ENCODE measurements at places on chromosomes 11 and 22. TPM values are rescaled to one million over a fixed set of nuclear protein-coding genes. Genes with fewer than 3 reads are reported as not detected.
A peak's percentile ranks its signal among the peaks of the same experiment; 100 is the strongest.

GRCh38 chr11:74306435-74307175 is 4.8 kb downstream of the P4HA3 start:
- DNase-seq = no peak

The OR52I2 gene
- total RNA-seq = not detected

DNA sequence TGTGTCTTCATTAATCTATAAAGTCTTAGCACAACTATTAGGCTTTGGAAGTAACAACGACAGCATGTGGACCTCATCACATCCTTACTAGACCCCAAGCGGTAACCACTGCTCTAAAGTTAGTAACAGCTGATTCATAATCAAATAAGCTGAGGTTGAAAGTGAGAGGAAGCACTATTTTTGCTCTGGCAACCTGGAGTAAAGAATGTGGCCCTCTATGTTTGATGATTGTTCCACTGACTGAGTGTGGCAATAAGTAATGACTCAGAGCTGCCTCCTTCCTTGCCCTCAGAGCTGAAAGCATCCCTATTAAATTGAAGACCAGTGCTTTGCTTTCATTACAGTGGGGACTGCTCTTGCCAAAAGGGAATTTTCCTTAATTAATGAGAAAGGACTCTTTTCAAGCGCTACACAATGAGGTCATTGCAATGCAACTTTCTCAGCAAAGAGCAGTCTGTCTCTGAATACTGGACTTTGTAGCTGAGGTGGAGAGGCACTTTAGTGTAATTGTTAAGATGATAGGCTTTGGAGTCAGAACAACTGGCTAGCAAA is 906.1 kb upstream of the RAG2 start:
- DNase-seq = no peak

GRCh38 chr11:17989306-17989705 is 23.5 kb downstream of the SERGEF start:
- no peak for DNase-seq

- DNase-seq = no peak
Observed at GRCh38 chr11:45647786-45648185, 17.6 kb downstream of the CHST1 start.

DNA sequence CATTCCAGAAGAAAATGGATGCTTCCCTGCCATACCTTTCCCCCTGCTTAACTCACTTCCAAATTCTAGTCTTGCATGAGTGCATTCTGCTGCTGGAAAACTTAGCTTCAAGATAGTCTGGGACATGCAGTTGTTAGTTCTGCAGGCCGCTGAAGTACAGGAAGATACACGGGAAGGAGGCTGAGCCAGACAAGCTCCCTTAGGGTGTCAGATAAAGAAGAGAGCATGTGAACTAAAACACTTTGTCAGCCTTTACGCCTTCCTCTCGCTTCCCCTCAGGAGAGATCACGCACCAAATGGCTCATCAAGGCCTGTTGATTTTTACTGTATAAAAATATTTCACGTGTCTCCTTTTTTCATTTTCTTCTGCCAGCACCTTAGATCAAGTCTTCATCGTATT is 420.7 kb downstream of the INSC start:
- DNase-seq = no peak

DNA sequence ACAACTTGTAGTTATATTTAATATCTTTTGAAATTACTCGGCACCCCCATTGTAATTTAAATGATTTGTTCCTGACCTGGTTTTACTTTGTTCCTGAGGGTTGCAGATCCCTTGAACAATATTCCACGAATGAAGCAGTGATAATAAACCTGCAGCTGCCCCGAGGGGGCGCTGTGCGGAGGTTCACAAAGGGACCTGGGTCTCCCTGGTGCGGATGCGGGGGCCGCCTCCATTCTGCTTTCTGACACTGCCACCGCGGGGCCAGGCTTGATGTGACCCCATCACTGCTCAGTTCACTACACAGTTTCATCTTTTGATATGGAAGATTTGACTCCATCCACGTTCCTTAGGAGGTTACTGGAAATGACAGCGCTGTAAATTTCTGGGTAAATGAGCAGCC is 62.9 kb upstream of the PRODH start:
- no peak for DNase-seq

The TRIM6 gene
- 4.2 TPM for total RNA-seq

The OR51I1 gene
- total RNA-seq = not detected

DNA sequence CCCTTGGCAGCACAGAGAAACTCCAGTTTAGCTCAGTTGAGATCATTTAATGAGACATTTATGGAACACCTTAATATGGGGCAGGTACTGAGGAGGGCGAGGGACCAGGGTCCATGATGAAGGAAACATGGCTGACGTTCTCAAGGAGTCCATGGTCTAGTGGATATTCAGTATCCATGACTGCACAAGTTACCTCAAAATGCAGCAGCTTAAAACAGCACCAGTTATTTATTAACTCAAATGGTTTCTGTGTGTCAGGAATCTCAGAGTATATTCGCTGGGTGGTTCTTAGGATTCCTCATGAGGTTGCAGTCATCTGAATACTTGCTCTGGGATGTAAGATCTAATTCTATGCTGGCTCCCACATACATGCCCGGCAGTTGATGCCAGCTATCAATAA is 346.8 kb downstream of the LARGE1 start:
- DNase-seq = no peak

- no peak for DNase-seq
Observed at GRCh38 chr11:111632516-111633220, 30.4 kb downstream of the SIK2 start.

DNA sequence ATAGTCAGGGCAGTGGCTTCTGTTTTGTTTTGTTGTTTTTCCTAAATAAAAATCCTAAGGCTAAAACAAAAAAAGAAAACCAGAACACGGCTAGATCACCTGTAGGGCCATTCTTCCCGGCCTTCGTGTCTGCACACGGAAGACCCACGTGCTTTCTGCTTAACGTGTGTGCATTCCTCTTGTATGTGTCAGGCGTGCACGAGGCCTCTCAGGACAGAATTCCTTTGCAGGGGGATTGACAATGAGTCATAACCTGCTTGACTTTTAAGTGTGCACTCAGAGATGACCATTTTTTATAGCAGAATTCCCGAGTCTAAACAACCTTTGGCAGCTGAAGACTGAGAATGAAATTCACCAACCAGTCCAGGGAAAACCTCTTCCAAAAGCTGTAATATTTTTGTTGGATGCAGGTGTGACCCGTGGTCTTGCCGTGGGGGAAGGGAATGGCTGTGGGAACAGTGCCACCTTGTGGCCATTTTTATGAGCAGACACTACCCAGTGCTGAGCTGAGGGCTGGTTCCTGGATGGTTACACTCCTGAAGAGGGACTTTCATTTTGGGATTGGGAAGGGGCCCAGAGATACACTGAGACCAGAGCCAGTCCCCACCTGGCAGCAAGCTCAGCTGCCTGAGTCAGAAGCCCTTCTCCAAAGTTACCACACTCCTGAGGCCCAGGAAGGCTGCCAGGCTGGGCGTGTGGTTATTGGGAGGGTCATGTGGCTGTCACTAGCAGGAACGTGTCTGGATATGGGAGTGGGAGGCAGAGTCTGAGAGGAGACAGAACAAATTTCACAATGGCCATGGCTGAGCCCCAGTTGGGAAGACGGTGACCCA is 35.7 kb upstream of the DKK3 start:
- peak; percentile 87 for DNase-seq

DNA sequence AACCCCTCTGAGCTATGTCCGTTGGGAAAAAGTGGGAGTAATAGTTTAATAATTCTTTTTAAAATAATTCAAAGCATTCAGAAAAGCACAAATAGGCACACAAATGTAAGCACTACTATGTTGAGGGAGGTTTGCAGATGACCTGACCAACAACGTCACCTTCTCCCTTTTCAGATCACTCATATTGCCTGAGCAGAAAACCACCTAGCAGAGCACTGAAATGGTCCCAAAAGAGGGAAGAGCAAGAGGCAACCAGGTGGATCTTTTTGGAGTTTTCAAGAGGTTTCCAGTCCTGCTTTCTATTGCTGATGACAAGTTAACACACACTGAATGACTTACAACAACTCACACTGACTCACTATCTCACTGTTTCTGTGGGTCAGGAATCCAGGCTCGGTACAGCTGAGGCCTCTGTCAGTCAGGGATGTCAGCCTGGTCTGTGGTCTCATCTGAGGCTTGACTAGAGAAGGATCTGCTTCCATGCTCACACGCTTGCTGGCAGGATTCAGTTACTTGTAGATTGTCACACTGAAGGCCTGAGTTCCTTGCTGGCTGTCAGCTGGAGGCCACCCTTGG is 4.3 kb upstream of the PGA3 start:
- no peak for DNase-seq

The APOL1 gene
- total RNA-seq = 109 TPM

DNA sequence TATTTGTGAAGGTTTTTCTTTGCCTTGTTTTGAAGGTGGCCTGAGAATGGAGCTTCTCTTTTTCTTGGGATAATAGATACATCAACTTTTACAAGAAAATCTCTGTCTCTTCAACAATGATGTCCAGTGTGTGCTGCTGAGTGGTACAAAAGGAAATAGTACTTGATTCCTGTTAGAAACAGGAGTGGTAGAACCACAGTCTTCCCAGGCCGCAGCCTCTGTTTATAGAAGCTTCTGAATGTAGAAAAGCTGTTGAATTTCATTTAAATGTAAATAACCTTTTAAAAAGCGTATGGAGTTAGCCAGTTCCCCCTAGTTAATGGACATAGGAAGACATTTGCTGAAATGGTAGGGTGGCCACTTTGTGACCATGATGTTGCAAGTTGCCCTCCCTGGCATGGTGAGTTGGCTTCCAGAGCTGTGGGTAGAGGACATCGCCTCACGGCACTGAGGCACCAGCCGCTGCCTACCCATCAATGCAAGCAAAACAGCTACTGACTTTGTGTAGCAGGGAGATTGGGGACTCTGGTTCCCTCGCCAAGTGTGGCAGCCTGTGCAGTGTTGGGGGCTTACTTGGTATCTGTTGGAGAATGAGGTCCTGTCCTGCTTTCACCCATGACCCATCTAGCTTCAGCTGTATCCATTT is 31.6 kb downstream of the C11orf91 start:
- DNase-seq = no peak

DNA sequence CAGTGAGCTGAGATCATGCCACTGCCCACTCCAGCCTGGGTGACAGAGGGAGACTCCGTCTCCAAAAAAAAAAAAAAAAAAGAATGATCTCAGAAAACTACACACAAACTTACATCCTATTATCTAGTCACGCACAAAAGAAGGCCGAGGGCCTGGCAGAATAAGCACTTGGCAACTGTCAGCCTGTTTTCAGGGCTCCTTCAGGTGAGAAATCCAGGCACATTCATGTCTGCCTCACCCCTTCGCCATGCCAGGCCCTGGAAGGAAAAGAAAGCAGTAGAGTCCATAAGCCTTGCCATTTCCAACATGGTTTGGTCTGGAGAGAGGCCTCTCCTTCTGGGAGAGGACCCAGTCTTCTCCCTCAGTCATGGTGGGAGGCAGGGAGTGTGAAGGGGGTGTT is 30.9 kb downstream of the C11orf58 start:
- no peak for DNase-seq

GRCh38 chr11:73972620-73973449 is 9.8 kb downstream of the UCP2 start:
- DNase-seq = no peak

The BCO2 gene
- total RNA-seq = 3.9 TPM

DNA sequence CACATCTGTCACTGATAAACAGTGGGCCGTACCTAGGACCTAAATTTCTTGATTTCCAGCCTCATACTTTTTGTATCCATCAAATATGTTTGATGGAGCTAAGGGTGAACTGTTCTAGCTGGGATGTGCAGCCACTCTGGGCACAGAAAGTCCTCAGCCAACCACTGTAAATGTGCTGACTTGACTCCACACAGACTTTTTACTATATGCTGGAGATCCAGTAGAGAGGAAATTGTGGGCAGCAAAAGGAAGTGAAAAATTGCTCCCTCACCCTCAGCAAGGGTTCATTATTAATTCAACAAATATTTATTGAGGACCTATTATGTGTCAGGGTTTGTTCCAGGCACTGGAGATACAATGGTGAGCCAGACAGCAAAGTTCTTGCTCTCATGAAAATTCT is 54.2 kb upstream of the AMPD3 start:
- DNase-seq = no peak

DNA sequence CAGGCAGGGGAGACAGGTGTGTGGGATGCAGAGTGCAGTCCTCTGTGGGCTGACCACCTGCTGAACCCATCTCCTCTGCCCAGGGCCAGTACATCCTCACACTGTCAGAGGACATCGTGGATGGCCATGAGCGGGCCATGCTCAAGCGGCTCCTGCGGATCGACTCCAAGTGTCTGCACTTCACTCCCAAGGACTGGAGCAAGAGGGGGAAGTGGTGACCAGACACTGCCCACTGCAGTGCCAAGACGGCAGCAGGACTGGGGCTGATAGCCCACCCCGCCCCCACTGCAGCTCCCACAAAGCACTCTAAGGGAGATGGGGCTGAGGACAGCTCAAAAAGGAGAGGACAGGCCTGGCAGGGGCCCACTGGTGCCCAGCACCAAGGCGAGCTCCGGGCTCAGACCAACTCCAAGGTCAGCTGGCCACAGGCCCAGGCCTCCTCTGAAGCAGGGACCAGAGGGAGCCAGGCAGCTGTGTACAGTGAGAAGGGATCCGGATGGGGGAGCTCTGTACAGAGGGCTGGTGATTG is 1.6 kb downstream of the RNASEH2C start:
- no peak for DNase-seq

The POU2F3 gene
- 3.1 TPM for total RNA-seq

GRCh38 chr11:35688023-35688422 is 25.4 kb downstream of the TRIM44 start:
- DNase-seq = no peak

The MLC1 gene
- 2.9 TPM for total RNA-seq

The GUCY1A2 gene
- 31.7 TPM for total RNA-seq

The RAG1 gene
- total RNA-seq = 1.4 TPM
